T-helper 17 cell (primary cell): ENCODE measurements at places on chromosomes 4 and X. TPM values are rescaled to one million over a fixed set of nuclear protein-coding genes. Genes with fewer than 3 reads are reported as not detected.

FAT4 gene
- 0.18 TPM for total RNA-seq

- peaks cover 3% of the 10 kb centered on the region for H3K4me1 ChIP-seq
- H3K4me3 ChIP-seq: no peak within 1 kb of the TSS
- no peak within 1 kb of the TSS for H3K27ac ChIP-seq
- peaks cover 7% of the 10 kb centered on the region for H3K27me3 ChIP-seq
- no peaks in the 10 kb centered on the region for H3K36me3 ChIP-seq
These were observed at the start of gene APELA for GRCh38 chr4:164876700-164877324. Gene APELA (plus strand): TSS chr4:164877178. CDS start chr4:164877332, 154 bp downstream.

DNA sequence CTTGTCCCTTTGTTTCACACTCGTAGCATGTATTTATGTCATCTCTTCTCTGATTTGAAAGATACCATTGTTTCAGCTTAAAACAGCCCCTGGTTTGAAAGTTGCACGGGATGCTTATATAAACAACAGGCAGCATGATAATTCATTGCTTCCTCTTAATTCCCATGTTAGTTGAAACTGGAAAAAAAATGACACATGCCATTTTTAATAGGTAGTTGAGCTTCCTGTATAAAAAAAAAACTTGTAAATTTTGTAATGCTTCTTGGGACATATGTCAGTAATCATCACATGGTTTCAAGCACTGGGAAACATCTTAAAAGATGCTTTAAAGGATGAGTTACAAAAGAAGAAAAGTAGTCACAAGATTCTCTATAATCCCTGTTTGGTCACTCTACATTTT, 243.0 kb downstream of the PALLD start:
- no peak for DNase-seq
- H3K4me1 ChIP-seq: no peaks in the 10 kb centered on the region
- H3K4me3 ChIP-seq: no peak overlapping the region
- peaks cover 34% of the 10 kb centered on the region for H3K27me3 ChIP-seq

DNA sequence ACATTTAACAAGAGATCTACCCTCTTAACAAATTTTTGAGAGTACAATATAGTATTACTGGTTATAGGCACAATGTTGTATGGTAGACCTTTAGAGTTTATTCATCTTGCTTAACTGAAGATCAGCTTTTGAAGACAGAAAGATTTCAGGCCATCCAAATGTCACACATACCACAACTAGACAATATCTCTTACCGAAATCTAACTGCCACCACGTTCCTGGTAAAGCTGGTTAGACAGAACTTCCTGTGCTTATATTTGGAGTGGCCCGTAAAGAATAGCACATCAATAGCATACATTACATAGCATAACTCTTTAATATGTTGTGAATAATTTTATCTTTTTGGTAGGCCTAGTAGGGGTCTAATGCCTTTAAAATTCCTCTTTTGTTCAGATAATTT, 29.8 kb upstream of the ARHGEF6 start:
- no peak overlapping the region for H3K27ac ChIP-seq
- H3K4me1 ChIP-seq: peaks cover 5% of the 10 kb centered on the region
- no peaks in the 10 kb centered on the region for H3K36me3 ChIP-seq
- no peaks in the 10 kb centered on the region for H3K27me3 ChIP-seq

DNA sequence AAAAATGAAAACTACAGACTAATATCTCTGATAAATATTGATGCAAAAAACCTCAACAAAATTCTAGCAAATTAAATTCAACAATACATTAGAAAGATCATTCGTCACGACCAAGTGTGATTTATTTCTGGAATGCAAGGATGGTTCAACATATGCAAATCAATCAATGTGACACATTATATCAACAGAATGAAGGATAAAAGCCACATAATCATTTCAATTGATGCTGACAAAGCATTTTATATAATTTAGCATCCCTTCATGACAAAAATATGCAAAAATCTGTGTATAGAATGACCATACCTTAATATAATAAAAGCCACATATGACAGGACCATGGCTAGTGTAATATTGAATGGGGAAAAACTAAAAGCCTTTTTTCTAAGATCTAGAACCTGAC, 457.2 kb upstream of the SPANXN1 start:
- H3K36me3 ChIP-seq: peaks cover 2% of the 10 kb centered on the region
- H3K27me3 ChIP-seq: no peaks in the 10 kb centered on the region
- no peak overlapping the region for H3K4me3 ChIP-seq
